ENCODE measurements at places on chromosomes 5 and 9.

DNA sequence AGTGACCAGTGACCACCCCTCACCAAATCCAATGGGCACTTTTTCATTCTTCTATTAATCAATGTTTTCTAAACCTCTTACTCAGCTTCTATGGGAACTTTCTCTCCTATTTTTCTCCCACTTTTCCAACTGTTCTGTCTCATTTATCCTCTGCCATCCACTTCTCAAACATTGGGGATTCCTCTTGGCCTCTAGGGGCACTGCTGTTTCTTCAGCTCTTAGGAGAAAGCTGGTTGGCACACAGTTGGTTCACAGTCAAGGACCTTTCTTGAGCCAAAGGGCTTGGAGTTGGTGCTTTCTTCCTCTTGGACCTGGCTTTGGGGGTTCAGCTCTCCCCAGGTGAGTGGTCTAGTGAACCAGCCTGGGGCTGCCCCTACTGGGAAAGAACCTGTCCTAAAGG is 112.2 kb upstream of the LHFPL2 start:
- no peak for DNase-seq

DNA sequence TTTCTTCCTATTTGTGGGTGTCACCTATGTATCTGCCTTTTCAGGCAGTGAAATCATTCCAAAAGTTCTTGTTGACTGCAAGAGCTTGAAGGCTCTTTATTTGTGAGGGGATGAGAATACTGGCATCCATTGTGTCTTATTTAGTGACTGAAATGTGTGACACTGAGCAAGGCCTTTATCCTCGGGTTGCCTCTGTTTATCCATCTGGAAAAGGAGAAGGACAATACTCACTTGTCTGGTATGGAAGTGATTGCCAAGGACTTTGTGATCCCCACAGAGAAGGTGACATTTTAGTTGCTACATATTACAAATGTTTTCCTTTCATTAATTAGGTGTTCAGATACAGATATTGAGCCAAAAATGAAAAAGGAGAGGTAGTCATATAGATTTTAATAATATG is 80.2 kb downstream of the ARRDC3 start:
- DNase-seq: no peak

DNA sequence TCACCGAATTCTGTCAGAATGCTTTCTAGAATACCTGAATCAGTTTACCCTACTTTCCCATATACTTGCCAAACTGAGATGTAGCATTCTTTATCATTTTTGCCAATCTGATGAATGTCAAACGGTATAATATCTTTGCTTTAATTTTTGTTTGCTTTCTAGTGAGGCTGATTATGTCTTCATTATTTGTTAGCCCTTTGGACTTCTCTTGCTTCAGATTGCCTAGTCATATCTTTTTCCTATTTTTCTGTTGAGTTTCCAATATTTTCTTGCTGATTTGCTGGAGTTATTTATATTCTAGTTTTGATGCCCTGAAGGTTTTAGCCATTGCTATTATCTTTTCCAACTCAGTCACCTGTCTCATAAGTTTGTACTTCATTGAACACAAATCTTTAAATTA is 40.3 kb upstream of the GPBP1 start:
- no peak for DNase-seq

GRCh38 chr9:37503736-37504135 is 18.0 kb downstream of the POLR1E start:
- no peak for DNase-seq

DNA sequence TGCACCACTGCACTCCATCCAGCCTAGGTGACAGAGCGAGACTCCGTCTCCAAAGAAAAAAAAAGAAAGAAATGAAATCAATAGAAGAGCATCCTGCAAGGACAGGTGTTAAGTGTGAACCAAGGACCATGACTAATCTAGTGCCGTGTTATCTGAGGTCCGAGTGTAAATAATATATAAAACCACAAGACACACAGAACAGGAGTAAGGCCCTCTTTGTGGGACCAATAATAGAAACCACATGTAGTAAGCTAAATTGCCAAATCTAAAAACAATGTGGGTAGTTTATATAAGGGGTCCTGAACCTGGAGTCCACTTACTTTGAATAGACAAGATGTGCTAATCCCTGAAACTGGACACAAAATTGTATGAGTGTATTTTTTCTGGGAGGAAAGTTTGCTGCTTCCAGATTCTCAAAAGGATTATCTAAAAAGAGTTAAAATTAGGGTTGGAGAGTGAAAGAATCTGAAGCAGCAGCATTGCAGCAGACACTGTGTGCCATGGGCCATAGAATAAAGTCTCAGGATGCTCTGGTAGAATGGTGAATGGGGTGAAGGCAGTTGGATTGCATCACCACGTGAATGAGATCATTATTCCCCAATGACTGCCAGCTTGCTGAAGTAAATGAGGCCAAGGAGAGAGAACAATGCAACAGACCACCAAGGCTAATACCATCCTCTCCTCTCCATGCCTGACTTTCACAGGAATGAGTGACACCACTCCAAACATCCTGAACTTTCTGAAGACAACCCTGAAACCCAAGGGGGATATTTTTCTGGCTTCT is 222.7 kb downstream of the DCP2 start:
- DNase-seq: no peak

DNA sequence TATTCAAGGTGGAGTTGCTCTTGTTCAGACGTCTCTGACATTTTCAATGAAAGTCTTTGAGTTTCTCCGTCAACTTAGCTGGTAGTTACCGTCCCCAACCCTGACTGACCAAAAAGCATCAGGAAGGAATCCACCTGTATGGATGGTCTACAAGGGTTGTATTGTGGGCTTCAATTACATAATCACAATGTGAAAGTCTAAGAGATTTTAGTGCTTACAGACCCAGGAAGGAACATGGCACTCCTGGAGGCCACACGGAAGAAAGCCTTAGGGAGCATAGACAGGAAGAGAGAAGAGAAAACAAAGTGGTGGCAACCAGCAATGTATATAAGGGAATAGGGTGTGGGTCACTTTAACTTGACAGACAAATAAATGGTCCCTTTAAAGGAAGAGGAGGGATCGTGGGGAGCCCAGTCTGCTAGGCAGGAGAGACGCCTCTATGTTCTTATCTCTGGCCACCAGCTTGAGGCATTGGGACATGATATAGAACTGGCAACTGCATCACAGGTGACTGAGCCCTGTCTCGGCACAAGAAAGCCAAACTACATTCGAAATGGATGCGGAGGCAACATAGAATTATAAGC is 80.4 kb downstream of the ALDH7A1 start:
- no peak for DNase-seq

GRCh38 chr5:140261403-140262171 is 41.3 kb downstream of the PFDN1 start:
- DNase-seq: peak; percentile 87

DNA sequence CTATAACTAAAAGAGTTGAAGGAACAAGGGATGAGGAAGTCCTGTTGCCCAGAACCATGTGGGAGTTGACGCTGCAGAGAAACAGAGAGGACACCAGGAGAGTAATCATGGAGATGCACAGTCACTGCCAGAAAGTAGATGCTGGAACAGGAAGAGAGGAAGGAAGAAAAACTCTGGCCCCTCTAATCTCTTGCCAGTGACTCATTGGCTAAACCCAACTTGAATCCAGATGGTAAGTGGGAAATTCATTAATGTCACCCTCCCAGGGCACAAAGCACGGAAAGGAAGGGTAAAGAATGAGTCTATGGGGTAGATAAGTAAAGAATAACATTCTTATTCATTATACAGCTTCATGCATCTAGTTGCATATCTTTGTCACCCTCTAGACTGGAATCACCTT is 631.9 kb downstream of the PRELID2 start:
- DNase-seq: no peak

Data from mucosa of gallbladder (tissue), 1 donor.